ENCODE measurements at places on chromosomes 6 and 20. TPM values are rescaled to one million over a fixed set of nuclear protein-coding genes. Genes with fewer than 3 reads are reported as not detected.
A peak's percentile ranks its signal among the peaks of the same experiment; 100 is the strongest.

PAX1 gene
- not detected for total RNA-seq

- peak; percentile 57 for DNase-seq
Measured at GRCh38 chr6:33082702-33083101, 6.9 kb downstream of the HLA-DPB1 start.

ENPP4 gene
- 0.29 TPM for total RNA-seq

ENPP5 gene
- total RNA-seq, result 0.12 TPM

LRRN4 gene
- total RNA-seq, result not detected

DNA sequence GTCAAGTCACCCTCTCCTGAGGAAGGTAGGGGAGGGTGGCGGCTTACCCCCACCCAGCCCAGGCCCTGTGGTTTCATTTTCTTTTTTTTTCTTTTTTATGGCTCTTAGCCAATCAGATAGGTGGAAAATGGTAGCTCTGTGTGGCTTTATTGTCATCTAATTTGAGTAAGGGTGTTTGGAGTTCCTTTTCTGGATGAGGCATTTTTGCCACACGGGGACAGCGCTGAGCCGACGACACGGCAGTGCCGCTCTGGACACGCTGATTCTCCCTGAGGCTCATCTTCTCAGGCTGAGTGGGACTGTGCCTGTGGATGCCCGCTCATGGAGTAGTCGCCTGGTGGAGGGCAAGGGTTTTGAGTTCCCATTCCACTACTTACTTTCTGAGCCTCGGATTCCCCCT, 37.6 kb upstream of the ANGPT4 start:
- peak; percentile 32 for DNase-seq

DNA sequence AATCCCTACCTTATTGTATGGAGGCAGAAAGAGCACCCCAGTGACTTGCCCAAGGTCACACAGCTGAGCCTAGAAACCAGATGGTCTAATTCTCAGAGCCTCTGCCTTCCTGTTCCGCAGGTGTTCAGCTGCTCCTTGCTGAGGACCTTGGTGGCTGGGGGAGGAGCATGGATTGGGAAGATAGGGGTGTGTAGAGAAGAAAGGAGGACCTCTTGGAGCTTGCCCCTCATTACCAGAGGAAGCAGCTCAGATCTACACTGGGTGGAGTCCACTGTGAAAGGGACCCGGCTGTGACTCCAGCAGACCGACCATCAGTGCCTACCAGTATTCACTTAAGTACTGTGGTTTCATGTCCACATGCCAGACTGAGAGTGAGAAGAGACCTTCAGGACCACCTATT, 15.2 kb downstream of the FOXP4 start:
- no peak for DNase-seq

DNA sequence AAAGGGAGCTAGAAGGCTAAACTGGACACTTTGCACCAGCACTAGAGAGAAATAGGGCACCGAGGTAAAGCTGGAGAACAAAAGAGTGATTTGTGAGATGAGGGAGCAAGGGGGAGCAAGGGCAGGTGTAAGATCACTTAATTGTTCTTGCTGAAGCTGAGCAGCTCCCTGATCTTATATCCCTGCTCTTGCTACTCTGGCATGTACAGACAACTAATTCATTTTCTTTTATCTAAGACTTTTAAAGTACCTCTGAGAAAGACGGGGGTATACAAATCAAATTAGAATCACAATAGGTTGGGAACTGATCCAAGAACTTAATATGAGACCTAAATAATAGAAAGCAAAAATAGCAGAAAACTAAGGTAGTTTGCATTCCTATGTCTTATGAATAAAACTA, 381.7 kb upstream of the POU3F2 start:
- no peak for DNase-seq

OR2W1 gene
- not detected for total RNA-seq

- peak; percentile 9 for DNase-seq
Measured at GRCh38 chr20:8394308-8394945, 262.4 kb downstream of the PLCB1 start.

DNA sequence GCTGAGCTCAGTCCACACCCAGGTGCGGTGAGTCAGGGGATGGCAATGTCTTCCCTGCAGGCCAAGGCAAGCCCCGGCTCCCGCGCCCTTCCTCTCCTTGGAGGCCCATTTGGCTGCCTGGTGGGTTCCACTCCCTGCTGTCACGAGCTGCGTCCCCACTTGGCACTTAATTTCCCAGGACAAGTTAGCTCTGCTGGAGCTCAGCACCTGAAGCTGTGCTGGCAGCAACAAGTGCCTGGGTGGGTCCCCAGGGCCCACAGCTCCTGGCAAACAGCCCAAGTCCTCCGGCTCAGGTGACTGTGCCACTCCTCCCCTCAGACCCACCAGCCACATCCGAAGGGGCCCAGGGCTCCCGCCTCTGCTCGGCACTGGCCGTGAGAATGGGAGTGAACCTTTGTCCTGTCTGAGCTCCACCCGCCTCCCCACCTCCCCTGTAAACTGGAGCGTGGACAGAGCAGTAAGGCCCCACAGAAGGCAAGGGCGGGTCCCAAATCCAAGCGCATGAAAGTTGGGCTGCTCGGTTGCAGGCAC, 16.9 kb downstream of the LAMA5 start:
- DNase-seq, result peak; percentile 66

DNA sequence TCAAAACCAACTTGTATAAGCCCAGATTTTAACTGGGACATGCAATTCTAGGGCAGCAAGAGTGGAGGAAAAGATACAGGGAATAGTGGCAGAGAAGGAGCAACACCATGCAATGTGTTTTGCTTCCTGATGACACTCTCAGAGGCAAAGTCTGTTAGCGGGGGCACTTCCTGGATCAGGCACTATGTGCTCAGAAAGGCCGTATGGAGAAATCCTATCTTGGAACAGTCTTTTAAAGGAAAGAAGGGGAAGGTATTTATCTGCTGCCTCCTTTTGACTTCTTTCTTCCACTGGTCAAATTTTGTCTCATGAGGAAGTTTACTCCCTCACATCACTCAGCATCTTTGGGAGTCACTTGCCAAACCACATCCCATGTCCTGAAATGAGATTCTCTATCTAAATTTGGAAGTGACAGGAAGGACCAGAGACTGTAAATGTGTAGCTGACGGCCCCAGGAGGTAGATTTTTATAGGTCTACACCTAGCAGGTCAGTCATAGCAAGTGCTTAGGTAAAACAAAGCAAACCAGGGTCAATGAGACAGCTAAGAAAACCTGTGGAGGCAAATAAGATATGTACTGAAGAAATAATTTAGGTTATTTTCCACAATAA, 91.7 kb upstream of the ELOVL5 start:
- no peak for DNase-seq

DNA sequence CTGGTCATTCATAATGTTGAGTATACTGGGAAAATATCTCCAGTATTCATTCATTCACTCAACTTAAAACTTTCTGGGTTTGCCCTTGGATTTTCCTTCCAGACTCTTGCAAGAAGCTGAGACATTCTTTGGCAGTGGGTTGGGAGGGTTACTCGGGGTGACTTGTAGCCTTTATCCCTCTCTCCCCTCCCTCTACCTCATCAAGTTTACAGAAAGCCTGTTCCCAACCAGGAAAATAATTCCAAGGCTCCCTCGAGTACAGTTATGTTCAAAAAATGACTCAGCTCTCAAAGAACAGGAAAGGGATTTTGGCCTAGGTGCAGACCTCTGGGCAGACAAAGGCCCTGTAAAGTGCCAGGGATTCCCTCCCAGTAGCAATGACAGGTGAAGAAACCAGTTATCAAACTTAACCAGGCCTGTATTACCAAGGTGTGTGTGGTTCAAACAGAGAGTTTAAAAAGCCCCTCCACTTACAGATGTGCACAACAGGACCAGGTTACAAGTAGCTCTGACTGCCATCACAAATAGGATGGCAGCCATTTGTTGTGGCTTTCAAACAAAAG, 22.2 kb downstream of the FKBP1A start:
- DNase-seq, result no peak

DNA sequence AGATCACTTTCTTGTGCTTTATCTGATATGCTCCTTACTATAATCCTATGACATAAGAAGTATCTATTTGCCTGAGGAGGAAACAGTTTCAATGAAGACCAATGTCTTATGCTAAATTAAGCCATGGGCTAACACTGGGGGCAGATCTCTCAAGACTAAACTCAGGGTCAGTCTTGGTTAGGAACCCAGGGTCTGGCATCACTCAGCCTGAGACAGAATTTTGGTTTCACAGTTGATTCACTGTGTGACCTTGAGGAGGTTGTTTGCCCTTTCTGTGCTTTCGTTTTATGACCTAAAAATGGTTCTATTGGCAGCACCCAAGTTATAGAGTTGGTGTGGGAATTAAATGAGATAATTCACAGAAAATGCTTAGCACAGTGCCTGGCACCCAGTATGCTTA, 4.9 kb upstream of the BCAS1 start:
- DNase-seq, result no peak

DNA sequence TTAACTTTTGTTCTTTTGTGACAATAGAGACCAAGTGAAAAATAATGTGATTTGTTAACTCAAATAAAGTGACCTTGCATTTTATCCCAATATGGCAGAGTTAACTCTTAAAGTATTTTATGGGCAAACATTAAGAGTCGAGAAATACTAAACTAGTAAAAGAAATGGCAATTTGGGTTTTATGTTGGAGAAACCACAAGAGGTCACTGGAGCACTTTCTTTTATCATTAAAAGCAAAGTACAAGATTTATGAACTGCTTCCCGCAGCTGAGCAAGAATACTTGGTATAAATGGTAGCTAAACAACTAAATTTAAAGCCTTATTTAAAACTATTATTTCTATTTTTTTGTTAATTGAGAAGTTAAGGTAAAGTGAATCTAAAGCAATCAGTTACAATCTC, 33.5 kb upstream of the MCM9 start:
- DNase-seq, result peak; percentile 23

- peak; percentile 53 for DNase-seq
Measured at GRCh38 chr6:125974214-125974866, 12.0 kb upstream of the TRMT11 start.
